Type B pancreatic cell (in vitro differentiated cells): ENCODE measurements at places on chromosomes 1 and 21. TPM values are rescaled to one million over a fixed set of nuclear protein-coding genes. Genes with fewer than 3 reads are reported as not detected.

DNA sequence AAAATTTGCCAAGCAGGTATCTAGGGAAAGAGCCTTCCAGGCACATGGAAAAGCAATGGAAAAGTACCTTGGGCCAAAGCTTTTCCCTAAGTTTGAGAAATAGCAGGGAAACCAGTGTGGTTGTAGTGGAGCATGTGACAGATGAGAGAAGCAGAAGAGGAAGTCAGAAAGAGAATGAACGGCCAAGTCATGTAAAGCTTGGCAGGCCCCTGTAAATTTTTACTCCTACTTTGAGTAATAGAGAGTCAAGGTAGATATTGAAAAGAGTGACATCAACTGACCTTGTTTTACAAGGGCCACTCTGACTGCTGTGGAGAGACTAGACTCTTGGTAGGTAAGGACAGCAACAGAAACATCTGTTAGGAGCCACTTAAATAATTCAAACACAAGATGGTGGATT, 180.9 kb upstream of the PRMT6 start:
- no peak overlapping the region for H3K27ac ChIP-seq
- H3K36me3 ChIP-seq = no peaks in the 10 kb centered on the region
- H3K27me3 ChIP-seq = no peaks in the 10 kb centered on the region
- no peak overlapping the region for H3K4me3 ChIP-seq
- DNase-seq = no peak

DNA sequence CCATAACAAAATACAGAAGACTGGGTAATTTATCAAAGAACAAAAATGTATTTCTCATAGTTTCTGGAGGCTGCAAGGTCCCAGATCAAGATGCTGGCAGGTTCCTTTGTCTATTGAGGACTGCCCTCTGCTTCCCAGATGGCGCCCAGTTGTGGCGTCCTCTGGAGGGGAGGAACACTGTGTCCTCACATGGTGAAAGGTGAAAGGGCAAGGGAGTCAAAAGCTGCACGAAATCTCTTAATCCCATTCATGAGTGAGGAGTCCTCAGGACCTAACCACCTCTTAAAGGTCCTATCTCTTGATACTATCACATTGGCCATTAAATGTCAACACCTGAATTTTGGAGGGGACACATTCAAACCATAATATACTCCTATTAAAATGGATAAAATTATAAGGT, 79.3 kb upstream of the IRF2BP2 start:
- H3K27me3 ChIP-seq = no peaks in the 10 kb centered on the region
- no peak for DNase-seq
- no peak overlapping the region for H3K4me3 ChIP-seq

GRCh38 chr1:6056572-6056948, 10.9 kb downstream of the KCNAB2 start:
- H3K27me3 ChIP-seq = peaks cover 33% of the 10 kb centered on the region
- no peak overlapping the region for H3K27ac ChIP-seq
- DNase-seq = no peak
- H3K4me1 ChIP-seq = peaks cover 10% of the 10 kb centered on the region
- no peaks in the 10 kb centered on the region for H3K36me3 ChIP-seq

DNA sequence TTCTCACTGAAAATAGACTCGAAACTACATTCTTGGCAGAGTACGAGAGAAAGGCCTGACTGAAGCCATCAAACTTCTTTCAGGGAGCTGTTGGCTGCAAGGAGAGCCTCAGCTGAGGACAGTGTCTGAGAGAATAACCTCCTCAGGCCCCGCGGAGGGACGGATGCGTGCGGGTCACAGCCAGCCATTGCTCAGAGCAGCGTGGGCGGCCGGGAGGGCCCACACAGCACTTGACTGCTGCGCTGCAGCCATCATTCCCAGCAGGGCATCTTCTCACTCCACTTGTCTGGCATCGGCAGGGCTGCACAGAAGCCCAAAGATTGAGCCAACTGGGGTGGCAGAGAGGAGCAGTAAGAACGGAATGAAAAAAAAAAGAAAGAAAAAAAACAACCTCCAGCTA, 113.5 kb downstream of the XCL2 start:
- no peaks in the 10 kb centered on the region for H3K4me1 ChIP-seq
- H3K4me3 ChIP-seq = no peak overlapping the region
- H3K27me3 ChIP-seq = peaks cover 5% of the 10 kb centered on the region
- no peaks in the 10 kb centered on the region for H3K36me3 ChIP-seq

GRCh38 chr1:230197644-230198567, 130.9 kb downstream of the GALNT2 start:
- H3K36me3 ChIP-seq = no peaks in the 10 kb centered on the region
- no peak overlapping the region for H3K27ac ChIP-seq
- no peaks in the 10 kb centered on the region for H3K27me3 ChIP-seq

DNA sequence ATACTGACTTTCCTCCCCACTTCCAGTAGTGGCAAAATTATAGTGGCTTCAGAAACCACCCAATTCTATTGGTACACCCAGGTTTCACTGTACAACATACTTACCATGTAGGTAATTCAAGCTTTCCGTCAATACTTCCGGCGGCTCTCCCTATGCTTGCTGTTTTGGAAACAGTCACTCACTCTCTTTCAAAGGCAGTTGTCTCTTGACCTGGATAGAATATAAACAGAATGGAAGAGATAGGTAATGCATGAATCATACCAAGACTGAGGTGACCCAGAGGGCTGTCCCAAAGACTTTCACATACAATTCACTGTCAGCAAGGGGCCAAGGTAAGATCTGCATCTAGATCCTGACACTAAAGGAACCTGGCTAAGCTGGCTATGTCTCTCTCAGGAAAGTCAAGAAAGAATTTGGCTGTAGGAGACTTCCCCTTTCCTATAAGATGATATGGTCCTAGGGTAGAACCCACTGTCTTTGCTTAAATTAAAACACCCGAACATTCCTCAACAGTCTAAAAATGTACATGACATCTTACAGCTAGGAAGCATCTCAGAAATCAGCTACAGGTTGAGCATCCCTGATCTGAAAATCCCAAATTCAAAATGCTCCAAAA, 59.6 kb downstream of the LUZP1 start:
- H3K4me1 ChIP-seq = peaks cover 17% of the 10 kb centered on the region
- no peak for DNase-seq
- H3K27ac ChIP-seq = no peak overlapping the region
- no peaks in the 10 kb centered on the region for H3K27me3 ChIP-seq

GRCh38 chr1:221187174-221187573, 307.9 kb downstream of the HLX start:
- no peak for DNase-seq
- H3K27me3 ChIP-seq = peaks cover 14% of the 10 kb centered on the region
- H3K4me1 ChIP-seq = no peaks in the 10 kb centered on the region
- H3K4me3 ChIP-seq = no peak overlapping the region

DNA sequence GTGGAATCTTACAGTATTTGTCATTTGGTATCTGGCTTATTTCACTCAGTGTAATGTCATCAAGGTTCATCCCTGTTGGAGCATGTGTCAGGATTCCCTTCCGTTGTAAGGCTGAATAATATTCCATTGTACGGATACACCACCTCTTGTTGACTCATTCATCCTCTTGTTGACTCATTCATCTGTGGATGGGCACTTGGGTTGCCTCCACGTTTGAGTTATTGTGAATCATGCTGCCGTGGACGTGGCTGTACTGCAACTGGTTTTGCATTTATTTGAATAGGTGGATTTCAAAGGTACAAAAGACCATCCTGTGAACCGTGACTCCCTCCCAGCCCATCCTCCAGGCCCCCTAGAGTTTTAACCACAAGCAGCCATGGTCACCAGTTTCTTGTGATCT, 11.9 kb upstream of the TCP10L start:
- H3K27me3 ChIP-seq = no peaks in the 10 kb centered on the region
- DNase-seq = no peak
- H3K27ac ChIP-seq = no peak overlapping the region

- no peak overlapping the region for H3K27ac ChIP-seq
- peaks cover 7% of the 10 kb centered on the region for H3K4me1 ChIP-seq
- no peak overlapping the region for H3K4me3 ChIP-seq
- peaks cover 11% of the 10 kb centered on the region for H3K27me3 ChIP-seq
- peak; percentile 25 for DNase-seq
Measured at GRCh38 chr1:4006676-4007374, 106.8 kb upstream of the C1orf174 start.

- DNase-seq = no peak
- H3K27me3 ChIP-seq = no peaks in the 10 kb centered on the region
- no peak overlapping the region for H3K27ac ChIP-seq
- no peak overlapping the region for H3K4me3 ChIP-seq
- H3K36me3 ChIP-seq = no peaks in the 10 kb centered on the region
Measured at GRCh38 chr1:169090900-169091311, 15.6 kb upstream of the ATP1B1 start.

DNA sequence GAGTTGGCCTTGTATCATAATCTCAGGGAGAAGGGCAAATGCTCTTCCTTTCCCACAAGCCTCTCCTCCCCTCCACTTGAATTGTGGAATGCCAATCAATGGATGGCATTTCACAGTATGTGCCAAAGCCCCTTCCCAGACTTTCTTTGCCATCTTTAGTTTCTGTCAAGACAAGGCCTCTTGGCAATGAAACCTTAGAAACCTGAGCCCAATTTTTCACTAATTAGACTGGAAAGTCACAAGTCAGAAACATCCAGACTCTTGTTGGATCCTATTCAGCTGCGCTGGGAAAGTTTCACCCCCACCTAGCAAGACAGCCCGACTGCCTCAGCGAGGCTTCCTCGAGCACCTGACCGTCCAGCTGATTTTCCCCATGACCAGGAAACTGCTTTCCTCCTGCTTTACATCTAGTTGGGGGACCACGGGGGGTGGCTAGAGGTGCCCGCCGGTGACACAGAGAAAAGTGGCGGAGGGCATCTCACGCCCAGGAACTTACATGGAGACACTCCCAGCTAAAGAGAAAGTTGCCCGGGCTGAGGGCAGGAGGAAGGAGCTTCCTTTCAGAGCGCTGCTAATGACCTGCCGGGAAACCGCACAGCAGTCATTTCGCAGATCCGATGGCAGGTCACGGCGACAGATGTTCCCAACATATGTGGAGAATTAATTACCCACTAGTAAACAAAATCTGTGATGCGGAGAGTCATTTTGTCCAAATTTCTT, 302.6 kb upstream of the RRP15 start:
- no peaks in the 10 kb centered on the region for H3K36me3 ChIP-seq
- no peaks in the 10 kb centered on the region for H3K4me1 ChIP-seq
- H3K4me3 ChIP-seq = no peak overlapping the region
- peaks cover 7% of the 10 kb centered on the region for H3K27me3 ChIP-seq
- H3K27ac ChIP-seq = no peak overlapping the region

GRCh38 chr1:26389604-26390247, 17.2 kb upstream of the ZNF683 start:
- no peak overlapping the region for H3K4me3 ChIP-seq
- H3K36me3 ChIP-seq = no peaks in the 10 kb centered on the region
- H3K27me3 ChIP-seq = peaks cover 4% of the 10 kb centered on the region
- no peak overlapping the region for H3K27ac ChIP-seq
- peaks cover 6% of the 10 kb centered on the region for H3K4me1 ChIP-seq

The CFAP141 gene
- total RNA-seq = not detected in 2 replicates

The SPATA46 gene
- not detected in 2 replicates for total RNA-seq

The OVAAL gene
- total RNA-seq = not detected in 2 replicates

The KCNQ4 gene
- total RNA-seq = 0.85 and 1.1 TPM in 2 replicates
